Psoas muscle (tissue), 8 donors: ENCODE measurements at places on chromosomes 13 and 19. TPM values are rescaled to one million over a fixed set of nuclear protein-coding genes. Genes with fewer than 3 reads are reported as not detected.
A peak's percentile ranks its signal among the peaks of the same experiment; 100 is the strongest.

- peak; percentile 89 for DNase-seq
These were observed 89.9 kb downstream of the COL4A2 start for GRCh38 chr13:110396913-110397381.

The ETV2 gene
- total RNA-seq: not detected

GRCh38 chr13:65915195-65915594, 1314.9 kb downstream of the PCDH9 start:
- no peak for DNase-seq

DNA sequence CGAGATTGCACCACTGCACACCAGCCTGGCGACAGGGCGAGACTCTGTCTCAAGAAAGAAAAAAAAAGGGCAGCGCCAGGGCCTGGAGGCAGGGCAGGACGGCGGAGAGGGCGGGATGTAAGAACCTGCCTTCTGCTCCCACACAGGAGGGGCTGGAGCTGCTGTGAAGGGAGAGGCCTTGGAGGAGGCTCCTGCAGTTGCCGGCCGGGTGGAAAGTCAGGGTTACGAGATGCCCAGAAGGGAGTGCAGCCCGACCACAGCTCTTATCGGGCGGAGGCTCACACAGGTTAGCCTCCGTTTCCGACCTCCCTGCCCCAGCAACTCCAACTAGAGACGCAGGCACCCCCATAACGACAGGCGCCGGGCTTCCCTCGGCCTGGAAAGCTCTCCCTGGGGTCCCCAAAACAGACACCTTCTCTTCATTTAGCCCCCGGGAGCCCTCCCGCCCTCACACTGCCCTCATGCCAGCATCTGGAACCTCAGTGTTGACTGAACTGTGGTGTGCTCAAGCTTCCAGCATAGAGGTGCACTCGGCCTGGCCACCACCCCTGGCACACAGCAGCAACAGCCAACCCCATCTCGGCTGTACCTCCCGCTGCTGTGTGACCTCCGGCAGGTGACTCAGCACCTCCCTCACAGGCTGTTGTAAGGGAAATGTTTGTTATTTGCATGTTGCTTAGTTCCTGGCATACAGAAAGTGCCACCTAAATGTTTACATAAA, 1.4 kb downstream of the PLPP2 start:
- peak; percentile 36 for DNase-seq

DNA sequence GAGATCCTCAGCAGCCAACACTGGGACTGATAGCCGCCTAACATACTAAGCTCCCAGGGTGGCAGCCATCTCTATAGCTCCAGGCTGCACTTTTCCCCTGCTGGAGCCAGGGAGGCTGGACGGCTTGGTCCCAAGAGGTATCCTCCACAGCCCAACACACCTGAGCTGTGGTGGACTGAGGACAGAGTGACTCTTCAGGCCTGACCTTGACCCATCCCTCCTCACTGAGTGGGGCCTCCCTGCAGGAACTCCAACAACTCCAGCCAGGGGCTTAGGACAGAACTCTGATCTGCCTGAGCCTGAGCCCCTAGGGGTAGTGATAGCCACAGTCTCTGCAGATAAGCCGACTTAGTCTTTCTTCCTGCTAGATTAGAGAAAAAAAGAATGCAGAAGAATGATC, 958.1 kb upstream of the PRR20A start:
- DNase-seq: no peak

DNA sequence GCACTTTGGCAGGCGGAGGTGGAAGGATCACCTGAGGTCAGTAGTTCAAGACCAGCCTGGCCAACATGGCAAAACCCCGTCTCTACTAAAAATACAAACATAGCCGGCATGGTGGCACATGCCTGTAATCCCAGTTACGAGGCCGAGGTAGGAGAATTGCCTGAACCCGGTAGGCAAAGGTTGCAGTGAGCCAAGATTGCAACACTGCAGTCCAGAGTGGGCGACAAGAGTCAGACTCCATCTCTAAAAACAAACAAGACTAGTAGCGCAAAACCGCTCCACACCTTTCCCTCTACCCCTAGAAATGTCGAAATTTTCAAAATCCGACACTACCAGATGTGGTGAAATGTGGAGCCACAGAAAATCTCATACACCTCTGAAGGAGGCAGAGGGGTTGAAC, 11.2 kb upstream of the TYROBP start:
- no peak for DNase-seq

The SOHLH2 gene
- 1.4 TPM for total RNA-seq

DNA sequence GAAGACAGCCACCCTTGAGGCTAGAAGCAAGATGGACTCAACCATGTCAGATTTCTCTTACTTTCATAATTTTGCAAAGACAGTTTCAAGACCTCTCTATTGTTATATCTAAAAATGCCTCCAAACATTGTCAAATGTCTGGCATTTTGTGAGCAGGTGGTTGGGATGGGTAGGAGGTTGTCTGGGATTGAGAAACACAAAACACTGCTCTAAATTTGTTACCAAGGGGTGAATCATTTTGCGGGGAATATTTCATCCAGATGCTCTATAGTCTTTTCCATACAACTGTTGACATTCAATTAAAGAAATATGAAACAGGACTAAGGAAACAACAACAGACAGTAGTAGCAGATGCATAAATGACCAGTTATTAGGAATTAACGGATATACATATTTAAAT, 208.2 kb downstream of the ITGBL1 start:
- no peak for DNase-seq

- DNase-seq: no peak
These were observed 516.0 kb downstream of the DCT start for GRCh38 chr13:93963266-93964145.

DNA sequence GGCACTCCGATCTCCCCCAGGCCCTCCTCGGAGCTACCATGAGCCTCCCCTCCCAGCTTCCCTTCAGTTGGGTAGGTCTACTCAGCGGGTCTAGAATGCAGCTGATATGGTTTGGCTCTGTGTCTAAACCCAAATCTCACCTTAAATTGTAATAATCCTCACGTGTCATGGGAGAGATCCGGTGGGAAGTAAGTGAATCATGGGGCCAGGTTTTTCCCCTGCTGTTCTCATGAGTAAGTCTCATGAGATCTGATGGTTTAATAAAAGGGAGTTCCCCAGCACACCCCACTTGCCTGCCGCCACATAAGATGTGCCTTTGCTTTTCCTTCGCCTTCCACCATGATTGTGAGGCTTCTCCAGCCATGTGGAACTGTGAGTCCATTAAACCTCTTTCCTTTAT, 14.5 kb upstream of the DOCK9 start:
- DNase-seq: no peak

GRCh38 chr13:37288057-37288720, 182.7 kb upstream of the CSNK1A1L start:
- DNase-seq: no peak

DNA sequence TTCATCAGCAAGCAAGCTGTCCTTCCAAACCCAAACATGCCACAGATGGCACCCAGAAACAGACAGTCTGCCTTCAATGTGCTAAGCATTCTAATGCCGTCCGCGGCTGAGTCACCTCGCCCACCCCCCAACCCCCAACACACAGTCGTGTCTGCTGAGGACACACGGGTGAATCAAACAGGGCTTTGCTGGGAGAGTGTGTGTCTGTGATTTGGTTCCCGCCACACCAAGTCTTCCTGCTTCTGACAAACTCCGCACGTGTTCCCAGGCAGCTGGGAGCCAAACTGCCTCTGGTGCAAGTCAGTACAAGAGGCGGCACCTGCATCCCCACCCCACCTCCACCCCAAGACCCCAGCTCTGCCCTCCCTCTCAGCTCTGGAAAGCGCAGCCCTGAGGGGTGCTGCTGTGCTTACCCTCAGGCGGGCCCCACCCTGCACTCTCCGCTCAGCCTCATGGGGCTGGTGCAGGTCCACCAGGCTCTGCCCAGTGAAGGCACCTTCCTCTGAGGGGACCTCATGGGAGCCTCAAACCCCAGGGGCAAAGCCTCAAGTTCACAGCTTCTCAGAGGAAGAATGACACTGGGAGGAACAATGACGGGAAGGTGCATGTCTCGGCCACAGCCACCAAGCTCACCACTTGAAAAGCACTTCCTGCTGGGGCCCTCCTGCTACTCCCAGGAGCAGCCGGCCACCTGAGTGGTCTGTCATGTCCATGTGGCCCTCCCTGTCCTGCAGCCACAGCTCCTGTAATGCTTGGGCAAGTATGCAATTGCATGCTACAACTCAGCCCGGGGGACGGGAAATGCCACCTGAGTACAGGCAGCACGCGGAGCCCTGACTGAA, 15.0 kb upstream of the SLC35E1 start:
- no peak for DNase-seq

The PNMA8B gene
- 0.51 TPM for total RNA-seq

The ENOX1 gene
- total RNA-seq: 3.2 TPM

DNA sequence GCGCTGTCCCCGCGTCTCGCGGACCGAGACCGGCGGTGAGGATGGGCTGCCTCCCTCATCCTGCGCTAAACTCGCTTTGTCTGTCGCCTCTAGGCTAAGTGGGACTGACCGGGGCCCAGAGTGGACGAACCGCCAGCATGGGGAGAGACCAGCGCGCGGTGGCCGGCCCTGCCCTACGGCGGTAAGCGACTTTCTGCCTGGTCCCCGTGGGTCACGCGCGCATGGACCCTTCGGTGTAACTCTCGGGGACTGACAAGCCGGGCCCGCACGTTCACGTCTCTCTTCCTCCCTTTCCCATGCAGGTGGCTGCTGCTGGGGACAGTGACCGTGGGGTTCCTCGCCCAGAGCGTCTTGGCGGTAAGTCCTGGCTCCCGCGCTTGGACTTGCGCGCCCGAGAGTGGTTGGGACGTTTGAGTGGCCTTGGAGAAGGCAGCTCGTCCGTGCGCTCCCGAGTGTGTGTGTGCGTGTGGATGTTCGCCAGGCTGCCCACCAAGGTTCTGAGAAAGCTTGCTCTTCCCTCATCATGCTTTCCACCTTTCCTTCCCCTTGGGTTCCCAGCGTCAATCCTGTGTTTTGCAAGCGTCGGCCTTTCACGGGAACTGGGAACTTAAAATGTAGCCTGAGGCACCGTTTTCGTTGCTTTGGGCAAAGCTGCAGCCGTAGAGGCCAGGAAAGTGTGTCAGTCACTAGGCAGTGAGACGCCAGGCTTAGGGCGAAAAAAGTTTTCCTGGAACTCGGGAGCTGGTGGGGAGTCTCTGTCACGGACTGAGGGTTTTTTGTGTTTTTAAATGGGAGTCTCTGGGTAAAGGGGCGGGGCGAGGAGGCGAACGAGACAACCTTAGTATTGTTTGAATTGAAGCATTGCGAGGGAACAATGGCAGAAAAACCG, 927 bp downstream of the COL4A2 start:
- DNase-seq: no peak

GRCh38 chr13:36370108-36370429, 23.9 kb upstream of the SPART start:
- DNase-seq: peak; percentile 75

- no peak for DNase-seq
These were observed 12.2 kb upstream of the KCTD15 start for GRCh38 chr19:33784432-33784831.

DNA sequence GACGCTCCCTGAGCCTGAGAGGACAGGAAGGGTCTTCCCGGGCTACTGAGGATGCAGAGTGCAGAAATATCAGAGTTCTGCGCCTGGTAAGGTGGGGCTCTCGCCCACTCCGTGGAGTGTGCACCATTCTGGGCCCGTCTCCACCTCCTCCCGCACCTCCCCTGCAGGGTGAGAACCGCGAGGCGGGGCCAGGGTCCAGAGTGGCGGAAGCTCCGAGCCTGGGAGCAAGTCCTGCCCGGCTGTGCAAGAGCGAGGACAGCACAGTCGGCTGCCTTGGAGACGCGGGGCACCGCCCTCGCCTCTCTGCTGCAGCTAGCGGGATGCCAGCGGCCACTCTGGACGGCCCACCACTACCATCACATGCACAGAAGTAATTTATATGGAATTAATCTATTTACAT, 2304.4 kb downstream of the PCDH9 start:
- no peak for DNase-seq

The APOC1 gene
- total RNA-seq: 8.7 TPM

DNA sequence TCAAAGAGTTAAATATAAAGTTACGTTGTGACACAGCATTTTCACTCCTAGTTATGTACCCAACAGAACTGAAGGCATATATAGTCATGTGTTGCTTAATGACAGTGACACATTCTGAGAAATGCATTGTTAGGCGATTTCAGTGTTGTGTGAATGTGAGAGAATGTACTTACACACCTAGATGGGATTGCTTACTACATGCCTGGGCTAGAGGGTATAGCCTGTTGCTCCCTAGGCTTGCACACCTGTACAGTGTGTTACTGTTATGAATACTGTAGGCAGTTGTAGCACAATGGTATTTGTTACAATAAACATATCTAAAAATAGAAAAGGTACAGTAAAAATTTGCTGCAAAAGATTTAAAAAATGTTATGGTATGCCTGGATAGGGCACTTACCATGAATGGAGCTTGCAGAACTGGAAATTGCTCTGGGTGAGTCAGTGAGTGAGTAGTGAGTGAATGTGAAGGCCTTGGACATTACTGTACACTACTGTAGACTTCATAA, 89.2 kb downstream of the DHRS12 start:
- no peak for DNase-seq

The PRKCG gene
- not detected for total RNA-seq

The CD177 gene
- not detected for total RNA-seq

DNA sequence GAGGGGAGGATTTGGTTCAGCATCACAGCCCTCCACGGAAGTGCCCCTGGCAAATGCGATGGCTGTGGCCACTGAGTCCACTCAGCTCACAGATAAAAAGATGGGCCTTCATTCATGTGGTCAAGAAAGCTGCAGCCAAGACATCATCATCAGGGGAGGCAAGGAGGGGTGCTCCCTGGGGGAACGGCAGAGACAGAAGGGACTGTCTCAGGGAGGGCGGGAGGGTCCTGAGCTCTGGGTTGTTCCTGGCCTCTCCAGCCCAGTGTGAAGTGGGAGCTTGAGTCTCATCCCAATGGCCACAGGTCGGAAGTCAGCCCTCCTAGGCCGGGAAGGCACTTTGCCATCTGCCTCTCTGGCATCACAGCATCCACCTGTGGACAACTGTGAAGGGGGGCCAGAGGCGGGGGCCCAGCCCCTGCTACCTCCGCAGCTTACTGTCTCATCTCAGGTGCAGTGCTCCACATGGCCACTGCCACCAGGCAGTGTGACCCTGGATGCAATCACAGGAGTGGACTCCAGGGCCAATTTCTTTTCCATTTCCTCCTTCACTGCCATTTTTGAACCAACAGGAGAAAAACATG, 137.8 kb upstream of the SOX1 start:
- no peak for DNase-seq

DNA sequence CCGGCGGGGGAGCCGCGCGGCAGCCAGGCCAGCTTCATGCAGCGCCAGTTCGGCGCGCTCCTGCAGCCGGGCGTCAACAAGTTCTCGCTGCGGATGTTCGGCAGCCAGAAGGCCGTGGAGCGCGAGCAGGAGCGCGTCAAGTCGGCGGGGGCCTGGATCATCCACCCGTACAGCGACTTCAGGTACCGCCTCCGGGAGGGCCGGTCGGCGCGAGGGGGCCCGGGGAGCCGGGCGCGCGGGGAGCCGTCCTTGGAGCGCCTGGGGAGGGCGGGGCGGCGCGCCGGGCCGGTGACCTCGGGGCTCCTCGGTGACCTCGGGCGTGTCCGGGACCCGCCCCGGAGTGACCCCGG, 690 bp downstream of the HCN2 start:
- DNase-seq: no peak
